GM04503 (cell line): ENCODE measurements at places on chromosomes 2 and 18.

DNA sequence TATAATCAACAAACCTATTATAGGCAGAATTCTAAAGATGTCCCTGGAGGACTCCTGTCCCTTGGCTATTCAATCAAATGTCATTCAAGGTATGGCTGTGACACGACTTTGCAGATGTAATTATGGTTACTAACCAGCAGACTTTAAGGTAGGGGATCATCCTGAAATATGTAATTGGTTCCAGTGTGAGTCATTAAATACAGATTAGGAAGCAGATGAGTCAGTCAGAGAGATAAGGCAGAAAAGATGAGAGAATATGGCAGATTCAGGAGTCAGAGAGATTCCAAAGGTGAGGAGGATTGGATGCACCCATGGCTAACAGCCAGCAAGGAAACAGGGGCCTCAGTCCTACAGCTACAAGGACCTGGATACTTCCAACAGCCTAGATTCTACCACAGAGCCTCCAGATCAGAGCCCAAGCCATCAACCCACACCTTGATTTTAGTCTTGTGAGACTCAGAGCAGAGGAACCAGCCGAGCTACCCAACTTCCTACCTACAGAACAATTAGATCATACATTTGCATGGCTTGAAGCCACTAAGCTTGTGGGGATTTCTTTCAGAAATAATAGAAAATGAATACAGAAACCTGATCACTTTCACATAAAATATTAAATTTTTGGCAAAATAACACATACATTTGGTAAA is 11.2 kb upstream of the PROM2 start:
- DNase-seq, result no peak

GRCh38 chr18:3710712-3711301 is 260.8 kb downstream of the TGIF1 start:
- no peak for DNase-seq

DNA sequence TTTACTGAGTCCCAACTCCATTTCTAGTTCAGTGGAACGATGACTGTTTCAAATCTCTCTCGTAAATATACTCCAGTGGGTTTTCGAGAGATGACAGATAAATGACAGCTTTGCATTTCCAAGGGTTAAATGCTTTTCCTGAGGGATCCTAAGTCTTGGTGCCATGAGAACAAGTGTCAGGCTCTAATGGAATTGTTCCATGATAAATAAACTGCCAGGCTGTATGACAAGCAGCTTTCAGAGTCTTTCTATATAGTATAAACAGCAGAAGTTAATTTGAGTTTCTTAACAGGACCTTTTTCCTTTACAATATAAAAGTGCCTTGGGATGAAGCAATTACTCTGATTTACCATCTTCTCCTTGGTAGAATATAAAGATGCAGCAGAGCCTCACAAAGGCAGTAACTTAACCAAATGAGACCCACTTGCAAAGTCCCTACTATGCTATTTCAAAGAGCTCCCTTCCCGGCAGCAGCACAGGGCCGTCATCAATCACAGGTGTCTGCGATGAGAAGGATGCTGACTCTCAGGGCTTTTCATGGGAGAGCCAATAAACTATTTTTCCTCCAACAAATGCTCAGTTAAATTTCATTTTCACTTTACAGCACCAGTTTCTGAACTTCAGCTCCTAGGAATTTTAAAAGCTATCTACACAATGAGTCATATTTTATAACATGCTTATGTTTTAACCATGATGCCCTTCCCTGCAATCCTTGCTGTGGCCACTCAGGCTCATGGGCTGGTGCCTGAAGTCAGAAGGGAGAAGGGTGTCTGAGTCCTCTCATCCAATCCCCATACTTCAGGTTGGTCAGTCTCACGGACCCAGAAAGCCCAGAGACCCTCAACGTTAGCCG is 123.8 kb downstream of the AFF3 start:
- DNase-seq, result no peak

GRCh38 chr18:28398471-28398870 is 221.5 kb upstream of the CDH2 start:
- no peak for DNase-seq

DNA sequence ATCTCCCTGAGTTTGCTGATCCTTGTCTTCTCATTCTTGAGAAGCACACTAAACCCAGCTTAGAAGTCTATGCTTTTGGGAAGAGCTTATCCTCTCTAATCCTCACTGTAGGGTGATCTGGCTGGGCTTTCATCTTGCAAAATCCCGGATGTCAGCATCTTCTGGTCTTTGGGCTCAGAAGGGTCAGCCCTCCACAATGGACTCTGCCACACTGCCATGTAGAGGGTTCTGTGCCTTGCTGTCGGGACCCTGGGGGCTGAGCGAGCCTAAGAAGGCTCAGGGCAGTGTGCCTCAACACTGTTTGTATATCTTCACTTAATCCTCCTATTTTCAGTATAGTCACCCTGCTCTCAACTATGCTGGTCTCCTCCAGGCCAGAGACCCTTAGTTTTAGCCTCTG is 102.3 kb downstream of the TGIF1 start:
- no peak for DNase-seq

- DNase-seq, result no peak
Observed at GRCh38 chr2:164984428-164984827, 29.1 kb upstream of the SLC38A11 start.

- DNase-seq, result no peak
Observed at GRCh38 chr18:6836331-6836730, 106.8 kb downstream of the ARHGAP28 start.

GRCh38 chr2:217643789-217644301 is 358.9 kb downstream of the TNS1 start:
- DNase-seq, result no peak

- DNase-seq, result no peak
Observed at GRCh38 chr18:77062518-77063003, 70.0 kb downstream of the MBP start.

- no peak for DNase-seq
Observed at GRCh38 chr2:115414466-115414865, 972.0 kb downstream of the DPP10 start.

GRCh38 chr18:3058328-3059191 is 45.6 kb upstream of the LPIN2 start:
- no peak for DNase-seq

GRCh38 chr18:73647391-73647790 is 500.2 kb downstream of the FBXO15 start:
- no peak for DNase-seq

DNA sequence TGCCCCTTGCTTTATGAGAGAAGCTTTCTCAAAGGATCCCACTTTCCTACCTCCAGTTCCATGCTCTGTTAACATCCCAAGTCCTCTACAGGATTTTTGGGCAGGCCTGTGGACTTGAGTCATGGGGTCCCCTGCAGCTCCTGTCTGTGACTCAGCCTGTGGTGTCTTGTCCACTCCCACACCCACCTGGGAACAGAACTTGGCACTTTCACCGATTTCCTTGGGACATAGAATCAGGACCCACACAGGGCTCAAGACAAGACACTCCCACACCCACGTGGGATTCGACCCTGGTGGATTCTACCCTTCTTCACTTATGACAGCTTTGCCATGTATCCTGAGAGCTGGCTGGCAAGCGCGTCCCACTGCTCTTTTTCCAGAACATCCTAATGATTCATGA is 30.7 kb upstream of the HDAC4 start:
- no peak for DNase-seq

GRCh38 chr2:29443151-29443550 is 327.9 kb downstream of the CLIP4 start:
- no peak for DNase-seq

- no peak for DNase-seq
Observed at GRCh38 chr2:67945940-67946339, 116.9 kb downstream of the C1D start.

GRCh38 chr2:9228781-9229469 is 22.3 kb downstream of the ASAP2 start:
- DNase-seq, result no peak

- DNase-seq, result no peak
Observed at GRCh38 chr2:17442334-17442733, 75.9 kb downstream of the RAD51AP2 start.

DNA sequence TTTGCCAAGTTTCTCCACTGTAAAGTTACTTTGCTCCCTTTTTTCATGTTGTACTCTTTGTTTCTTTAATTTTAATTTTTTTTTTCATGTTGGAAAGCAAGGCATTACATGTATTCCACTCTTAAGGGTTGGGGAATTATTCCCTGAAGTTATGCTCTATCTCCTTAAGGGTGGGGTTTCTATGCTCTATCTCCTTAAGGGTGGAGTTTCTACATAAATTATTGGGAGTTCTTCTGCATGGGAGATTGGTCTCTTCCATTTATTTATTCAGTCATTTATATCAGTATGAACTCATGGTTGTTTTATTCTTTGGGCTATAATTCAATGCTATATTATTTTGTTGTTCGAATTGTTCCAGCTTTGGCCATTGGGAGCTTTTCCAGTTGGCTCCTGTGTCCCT is 11.2 kb downstream of the MRPL33 start:
- no peak for DNase-seq

DNA sequence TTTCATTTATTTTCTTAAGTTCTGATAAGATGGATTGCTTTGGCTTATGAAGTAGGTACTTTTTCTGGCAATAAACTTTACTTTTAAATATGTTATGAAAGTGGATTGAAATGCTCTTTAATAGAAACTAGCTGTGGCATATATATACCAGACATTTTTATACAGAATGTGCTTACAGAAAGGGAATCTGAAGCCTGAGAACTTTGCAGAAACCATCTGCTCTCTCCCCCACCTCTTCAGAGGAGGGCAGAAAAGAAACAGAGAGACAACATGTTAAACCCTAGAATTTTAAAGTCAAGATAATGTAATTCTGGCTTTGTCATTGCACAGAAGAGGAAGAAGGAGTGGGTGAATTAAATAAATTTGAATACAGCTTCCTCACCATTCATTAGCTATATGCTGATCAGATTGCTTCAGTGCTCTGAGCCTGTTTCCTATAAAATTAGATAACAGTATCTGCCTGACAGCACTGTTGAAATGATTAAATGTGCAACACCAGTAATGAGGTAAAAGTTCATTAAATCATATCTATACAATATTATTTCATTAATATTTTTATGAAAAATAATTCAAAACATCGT is 247.3 kb downstream of the CNTNAP5 start:
- no peak for DNase-seq

DNA sequence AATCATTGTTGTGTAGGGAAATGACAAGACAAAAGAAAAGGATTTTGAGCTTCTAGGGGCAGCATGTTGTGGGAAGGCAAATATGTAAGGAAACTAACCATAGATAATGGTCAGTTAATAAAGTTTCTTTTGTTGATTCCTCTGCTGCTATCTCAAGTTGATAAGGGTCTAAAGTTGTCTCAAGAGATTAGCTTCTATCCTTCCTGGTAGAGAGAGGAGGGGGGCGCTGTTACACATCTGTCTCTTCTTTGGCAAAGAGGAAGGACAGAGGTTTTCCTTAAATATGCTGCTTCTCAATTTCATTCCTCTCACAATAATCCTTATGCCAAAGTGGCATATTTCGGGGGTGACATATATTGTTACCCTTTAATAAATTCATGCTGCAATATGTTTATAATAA is 944.0 kb downstream of the DPP10 start:
- DNase-seq, result no peak

GRCh38 chr2:10355471-10356438 is 53.1 kb downstream of the HPCAL1 start:
- no peak for DNase-seq

- DNase-seq, result no peak
Observed at GRCh38 chr2:134671513-134671912, 47.3 kb downstream of the TMEM163 start.

DNA sequence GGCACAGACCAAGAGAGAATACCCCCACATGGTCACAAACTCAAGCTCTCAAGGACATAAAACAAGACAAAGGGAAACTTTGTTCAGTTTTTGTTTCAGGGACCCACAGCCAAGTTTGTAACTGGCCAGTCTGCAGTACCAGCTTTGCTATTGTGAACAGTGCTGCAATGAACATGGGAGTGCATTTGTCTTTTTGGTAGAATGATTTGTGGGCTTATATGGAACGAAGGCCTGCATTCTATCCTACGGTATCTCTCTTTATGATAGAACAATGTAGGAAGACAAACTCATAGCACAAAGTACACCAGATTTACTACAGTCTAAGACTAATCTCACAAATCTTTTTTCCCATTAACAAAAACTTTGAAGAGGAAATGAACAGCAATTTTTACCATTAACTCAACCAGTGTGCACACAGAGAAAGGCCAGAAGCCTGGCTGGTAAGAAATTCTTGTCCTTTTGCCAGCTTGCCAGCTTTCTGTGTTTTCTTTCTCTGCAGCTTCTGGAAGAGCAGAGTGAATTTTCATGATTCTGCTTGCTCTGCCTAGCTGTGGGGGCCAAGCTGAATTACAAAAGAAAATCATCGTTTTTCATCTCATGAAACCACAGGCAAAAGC is 37.1 kb upstream of the FEZ2 start:
- no peak for DNase-seq

DNA sequence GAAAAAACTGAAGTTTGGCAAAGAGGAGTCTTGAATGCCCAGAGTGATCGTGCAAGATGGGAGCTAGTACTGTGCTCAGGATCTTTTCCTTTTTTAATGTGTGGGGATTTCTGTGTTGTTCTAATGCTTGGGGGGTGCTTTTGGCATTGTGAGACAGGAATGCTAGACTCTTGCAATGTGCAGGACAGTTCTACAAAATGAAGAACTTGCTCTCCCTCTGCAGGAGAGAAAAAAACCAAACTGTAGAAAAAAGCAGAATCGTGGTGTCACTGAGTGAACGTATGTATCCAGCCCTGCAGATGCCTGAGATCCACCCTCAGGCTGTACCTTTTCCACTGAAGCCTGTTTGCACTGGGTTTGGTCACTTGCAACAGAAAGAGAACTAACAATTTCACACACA is 12.1 kb upstream of the TTC39C start:
- DNase-seq, result no peak

- no peak for DNase-seq
Observed at GRCh38 chr18:69992776-69993175, 45.1 kb upstream of the CD226 start.

DNA sequence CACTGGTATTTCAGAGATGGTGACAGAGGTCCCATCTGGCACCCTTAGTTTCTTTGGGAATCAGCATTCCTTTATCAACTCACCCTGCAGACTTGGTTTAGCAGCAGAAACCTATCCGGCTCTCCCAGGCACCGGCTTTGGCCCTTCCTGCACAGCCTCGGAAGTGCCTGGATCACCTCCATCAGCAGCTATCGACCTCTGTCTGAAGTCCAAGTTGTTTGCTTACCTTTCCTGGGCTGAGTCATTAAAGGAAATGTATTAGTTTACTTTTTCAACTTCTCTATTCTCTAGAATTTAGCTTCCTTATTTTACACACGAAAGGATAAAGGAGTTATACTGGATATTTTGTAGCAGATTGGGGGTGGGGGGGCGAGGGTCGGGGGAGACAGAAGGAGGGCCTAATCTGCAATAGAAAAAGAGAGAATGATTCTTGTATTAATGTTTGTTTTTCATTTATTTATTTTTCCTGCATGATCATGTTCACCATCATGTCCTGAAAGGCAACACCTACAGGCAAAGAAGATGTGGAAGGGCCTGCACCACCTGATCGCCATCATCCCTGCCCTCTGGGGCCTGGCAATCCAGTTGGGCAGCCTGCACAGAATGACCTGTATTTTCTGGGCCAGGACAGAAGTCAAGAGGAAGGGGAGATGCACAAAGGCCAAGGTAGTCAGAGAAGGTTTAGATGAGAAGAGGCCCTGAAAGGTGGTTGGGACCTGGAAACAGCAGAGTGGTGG is 22.1 kb upstream of the MAT2A start:
- no peak for DNase-seq
